Dermis microvascular lymphatic vessel endothelial cell (primary cell): ENCODE measurements at places on chromosomes 16 and 17.

GRCh38 chr17:6517062-6517461, 39.3 kb downstream of the PITPNM3 start:
- peak; percentile 16 for DNase-seq

GRCh38 chr16:8713635-8714172, 39.3 kb downstream of the ABAT start:
- DNase-seq: no peak

- no peak for DNase-seq
These were observed at the start of gene SKAP1 for GRCh38 chr17:48429638-48430586. Gene SKAP1 (minus strand): TSS chr17:48430214.

- peak; percentile 93 for DNase-seq
These were observed 27.5 kb downstream of the ZFHX3 start for GRCh38 chr16:73020409-73020884.

DNA sequence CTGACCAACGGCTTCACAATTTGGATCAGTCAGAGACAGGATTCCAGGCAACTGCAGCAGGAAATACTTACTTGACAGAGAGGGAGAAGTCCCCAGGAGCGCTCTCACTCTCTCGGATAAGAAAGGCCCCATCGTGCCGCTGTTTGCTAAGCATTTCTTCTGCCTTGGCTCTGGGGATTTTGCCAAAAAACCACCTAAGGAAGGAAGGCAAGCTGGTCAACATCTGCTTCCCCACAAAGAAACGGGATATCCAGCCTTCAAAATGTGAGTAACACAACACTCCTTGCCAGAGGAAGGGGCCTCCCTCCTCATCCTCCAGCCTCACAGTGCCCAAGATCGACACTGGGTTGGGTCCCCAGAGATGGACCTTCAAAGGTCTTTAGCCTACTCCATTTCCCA, 36.6 kb upstream of the SLC25A19 start:
- no peak for DNase-seq

DNA sequence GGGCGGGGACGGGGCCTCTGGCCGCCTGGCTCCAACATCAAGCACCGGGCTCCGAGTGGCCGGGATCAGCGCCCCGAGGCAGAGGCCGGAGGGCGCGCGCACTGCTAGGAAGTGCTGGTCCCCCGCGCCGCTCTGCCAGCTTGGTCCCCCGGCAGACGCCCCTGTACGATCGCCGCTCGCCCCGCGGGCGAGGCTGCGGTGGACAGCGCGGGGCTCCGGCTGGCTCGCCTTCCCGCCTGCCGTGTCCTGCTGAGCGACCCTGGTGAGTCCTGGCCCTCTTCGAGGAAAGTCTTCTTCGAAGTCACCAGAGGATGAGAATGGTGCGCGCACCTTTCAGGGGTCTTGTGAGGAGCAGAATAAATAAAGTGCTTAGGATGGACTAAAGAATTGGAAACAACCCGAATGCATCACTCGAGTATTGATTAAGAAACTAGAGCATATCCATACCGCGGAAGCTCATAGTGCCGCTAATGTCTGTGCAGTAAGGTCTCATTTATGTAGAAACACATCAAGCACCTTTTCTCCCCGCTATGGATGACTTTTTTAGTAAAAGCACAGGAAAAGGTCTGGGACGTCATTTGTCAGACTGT, 392 bp downstream of the ZNF213 start:
- no peak for DNase-seq

DNA sequence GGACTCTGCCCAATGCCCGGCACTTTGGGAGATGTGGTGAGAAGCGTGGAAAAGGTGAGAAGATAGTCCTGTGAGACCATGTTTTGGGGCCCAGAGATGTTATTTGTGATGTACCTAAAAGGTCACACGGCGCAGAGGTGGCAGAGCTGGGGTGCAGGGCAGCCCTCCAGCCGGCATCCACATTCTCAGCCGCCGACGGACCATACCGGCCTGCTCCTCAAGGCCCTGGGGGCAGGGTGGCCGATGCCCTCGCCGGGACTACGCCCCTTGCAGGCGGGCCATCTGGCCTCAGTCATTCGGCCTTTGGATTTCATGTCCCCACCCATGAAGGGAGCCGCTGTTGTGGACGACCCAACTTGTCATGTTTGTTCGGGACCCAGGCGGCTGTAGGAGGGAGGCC, 131.4 kb upstream of the GSE1 start:
- DNase-seq: no peak

DNA sequence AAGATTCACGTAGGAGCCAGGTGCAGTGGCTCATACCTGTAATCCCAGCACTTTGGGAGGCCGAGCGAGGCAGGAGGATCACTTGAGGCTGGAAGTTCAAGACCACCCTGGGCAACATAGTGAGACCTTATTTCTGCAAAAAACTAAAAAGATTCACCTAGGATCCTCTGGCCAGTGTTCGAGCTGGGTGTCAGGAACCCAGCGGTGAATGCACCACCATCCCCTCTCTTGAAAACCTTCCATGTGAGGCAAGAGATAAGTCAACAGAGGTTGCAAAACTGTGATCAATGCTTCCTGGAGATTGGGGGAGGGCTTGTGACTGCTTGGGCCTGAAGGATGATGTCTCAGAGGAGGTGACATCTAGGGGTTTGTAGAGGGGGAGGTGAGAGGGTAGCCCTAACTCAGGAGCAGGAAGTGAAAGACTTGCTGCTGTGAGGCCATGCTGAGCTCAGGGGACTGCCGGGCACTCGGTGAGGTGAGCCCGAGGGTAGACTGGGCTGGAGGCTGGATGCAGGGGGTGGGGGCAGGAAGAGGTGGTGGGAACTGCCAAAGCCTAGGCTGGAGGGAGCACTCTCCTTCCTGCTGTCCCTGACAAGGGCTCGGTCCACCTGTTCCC, 11.7 kb downstream of the GJD3 start:
- DNase-seq: no peak

DNA sequence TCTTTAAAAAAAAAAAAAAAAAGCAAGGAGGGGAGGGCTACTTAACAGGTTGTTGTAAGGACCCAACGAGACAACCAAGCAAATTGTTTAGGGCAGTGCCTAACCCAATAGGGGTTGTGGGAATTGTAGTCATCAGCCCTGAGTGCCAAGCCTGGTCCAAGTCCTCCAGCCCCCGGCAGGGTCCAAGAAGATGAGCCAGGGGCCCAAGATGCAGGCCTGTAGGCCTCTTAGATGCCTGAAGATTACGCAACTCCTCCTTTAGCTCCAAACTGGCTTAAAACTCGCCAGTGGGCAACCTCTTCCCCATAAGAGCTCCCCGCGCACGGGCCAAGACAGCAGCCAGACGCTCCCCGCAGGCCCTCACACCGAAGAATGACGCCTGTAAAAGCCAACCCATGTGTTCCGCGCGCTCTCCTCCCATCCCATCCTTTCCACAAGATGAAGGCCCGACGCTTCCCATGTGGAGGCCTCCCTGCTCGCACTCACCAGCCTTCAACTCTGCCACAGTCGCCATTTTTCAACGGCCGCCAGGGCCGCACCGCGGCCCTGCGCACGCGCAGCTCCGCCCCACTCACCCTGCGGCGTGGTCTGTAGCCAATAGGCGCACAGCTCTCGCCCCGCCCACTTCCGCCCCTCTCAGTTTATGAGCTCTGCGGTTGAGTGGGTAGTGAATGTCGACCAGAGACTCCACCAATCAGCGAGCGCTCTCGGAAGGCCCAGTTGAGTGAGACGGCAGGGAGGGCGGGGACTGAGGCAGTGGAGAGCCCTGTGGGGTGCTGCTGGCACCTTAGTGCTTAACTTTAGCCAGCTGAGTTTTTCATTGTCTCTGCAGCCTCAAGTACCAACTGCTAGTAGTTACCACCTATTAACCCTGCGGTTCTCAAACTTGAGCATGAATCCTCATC, at the start of gene CEP20:
TSS of gene CEP20 (minus strand) at position 532 of the 905 bp plus-strand sequence. CDS start at position 514, 18 bp downstream.
- DNase-seq: peak; percentile 98

DNA sequence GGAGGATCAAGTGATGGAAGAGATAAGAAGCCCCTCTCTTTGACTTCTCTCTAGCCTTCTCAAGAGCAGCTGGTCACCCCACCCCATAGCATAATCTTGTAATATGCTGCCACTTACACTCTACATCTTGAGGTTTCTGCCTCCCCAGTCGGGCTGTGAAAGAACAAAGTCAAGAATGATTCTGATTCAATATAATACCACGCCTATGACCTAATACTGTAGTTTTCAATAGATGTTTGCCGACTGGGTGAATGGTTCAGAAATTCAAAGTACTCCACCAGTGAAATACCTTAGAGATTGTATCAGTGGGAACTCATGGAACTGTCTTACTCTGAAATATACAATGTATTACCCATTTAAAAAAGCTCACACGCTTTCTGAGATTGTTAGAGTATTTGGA, 93.0 kb upstream of the ZFHX3 start:
- no peak for DNase-seq

DNA sequence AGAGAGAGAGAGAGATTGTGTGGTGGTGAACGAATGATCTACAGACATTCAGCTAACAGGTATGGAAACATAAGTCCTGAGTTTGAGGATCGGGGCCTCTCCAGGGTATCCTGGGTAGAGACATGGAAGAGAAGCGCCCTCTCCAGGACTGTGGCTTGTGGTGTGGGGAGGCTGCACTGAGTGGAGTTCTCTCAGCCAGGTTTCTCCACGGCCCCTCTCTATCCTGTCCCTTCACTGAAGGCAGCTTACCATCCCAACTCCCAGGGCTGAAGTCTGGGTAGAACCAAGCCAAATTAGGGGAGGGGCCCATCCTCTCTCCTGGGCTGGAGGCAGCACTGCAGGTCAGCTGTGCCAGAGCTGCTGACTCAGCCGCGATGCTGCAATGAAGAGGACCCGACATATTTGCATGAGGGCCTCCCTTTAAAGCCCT, 6.2 kb downstream of the C1QL1 start:
- no peak for DNase-seq

- no peak for DNase-seq
These were observed 215.6 kb downstream of the PHKB start for GRCh38 chr16:47676635-47677177.

DNA sequence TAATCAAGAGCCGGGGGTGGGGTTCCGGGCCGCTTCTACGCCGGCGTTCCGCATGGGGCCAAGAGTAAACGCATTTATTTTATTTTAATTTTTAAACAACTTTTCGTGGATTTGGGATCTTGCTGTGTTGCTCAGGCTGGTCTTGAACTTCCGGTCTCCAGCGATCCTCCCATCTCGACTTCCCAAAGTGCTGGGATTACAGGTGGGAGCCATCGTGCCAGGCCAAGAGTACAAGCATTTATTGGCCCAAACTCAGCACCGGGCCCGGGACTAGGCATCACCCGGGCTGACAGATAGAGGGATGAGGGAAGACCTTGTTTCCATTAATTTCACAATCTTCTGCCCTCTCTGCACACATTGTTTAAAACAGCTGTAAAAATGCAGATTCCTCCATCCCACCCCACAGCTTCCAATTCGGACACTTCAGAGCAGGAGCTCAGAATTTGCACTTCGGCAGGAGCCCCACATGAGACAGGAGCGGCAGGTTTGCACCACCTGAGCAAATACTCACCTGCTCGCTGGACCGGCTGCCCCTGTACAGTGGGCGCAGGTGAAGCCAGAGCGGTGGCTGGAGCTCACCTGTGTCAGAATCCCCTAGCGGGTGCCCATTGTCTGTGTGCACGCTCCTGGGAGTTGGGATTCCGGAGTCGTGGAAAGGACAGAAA, 663 bp upstream of the GINS2 start:
- DNase-seq: no peak
